Fibroblast of skin of right biceps (primary cell): ENCODE measurements at places on chromosomes 7 and 10.

GRCh38 chr10:96512524-96513304, 1.0 kb downstream of the TLL2 start:
- peak; percentile 12 for DNase-seq

GRCh38 chr7:73894733-73895551, 34.0 kb downstream of the TMEM270 start:
- DNase-seq = peak; percentile 99

GRCh38 chr10:124040451-124041188, 52.8 kb downstream of the CHST15 start:
- DNase-seq = no peak

DNA sequence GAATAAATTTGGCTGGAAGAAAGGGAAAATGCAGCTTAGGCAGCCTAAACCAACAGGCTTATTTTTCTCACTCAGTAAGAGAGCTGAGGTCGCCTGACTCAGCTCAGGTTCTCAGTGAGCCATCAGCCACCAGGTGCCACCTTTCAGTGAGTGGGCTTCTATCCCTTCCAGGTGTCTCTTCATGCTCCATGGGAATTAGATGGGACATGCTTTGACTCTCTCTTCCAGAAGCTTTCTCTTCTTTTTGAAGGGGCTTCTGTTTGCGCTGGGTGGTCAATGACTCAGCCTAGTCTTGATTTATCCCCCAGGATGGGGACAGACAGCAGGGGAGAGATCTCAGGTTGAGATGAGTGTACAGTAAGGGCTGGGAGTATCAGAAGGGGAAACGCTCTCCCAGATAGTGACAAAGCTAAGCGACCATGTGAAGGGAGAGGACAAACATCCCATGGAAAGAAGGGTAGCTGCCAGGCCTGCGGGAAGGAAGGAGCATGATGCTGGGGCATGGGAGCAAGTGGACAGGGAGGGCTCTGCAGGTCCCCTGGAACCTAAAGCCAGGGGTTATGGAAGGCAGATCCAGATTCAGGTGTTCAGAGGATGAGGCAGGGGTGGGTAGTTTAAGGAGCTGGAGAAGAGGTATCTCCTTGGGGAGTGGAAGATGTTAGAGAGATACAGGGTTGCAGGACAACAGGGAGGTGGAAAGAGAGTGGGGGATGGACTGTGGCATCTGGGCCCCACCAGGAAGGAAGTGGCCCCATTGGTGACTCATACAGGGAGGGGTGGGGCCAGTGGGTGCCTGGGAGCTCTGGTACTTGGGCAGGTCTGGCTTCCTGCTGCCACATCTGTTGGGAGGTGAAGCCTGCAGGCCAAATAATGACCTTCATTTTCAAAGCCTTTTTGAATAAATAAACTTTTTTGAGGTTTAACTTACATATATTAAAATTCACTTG, 32.5 kb downstream of the OGDH start:
- DNase-seq = peak; percentile 84

DNA sequence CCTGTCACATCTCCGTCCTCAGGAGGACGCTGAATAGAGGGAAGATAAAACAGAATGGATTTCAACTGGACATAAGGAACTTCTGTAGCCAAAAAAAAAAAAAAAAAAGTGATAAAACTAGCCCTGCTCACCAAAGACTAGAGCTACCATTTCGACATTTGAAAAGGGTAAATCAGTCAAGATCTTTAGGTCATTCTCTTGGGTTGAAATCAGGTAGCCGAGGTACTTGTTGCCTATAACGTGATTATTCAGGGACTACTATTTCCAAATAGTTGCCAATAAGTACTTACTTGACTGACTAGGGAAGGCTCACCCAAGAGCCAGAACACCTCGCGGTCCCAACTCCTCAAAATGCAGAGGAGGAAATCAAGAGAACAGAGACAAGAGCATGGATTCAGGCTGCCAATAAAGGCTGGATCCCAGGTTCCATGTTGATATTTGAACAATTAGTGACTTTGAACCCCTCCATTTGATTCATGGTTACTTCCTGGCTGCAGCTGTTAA, 2.0 kb downstream of the RHEB start:
- DNase-seq = no peak

DNA sequence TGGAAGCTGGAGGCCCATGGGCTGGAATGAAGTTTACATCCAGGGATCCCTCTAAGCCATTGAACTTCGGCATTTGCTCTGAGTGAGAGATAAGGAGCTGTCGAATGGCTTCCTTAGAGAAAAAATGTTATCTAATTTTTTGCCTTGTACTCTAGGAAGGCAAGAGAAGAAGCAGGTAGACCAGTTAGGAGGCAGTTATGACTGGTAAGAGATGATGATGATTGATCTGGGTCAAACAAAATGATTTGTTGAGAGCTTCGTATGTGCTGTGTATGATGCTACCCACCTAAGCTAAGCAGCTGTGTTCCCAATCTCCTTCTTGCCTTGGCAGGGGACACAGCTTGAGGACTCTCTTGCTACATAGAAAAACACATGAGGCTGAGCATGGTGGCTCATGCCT, 370.2 kb downstream of the LRMDA start:
- DNase-seq = no peak

DNA sequence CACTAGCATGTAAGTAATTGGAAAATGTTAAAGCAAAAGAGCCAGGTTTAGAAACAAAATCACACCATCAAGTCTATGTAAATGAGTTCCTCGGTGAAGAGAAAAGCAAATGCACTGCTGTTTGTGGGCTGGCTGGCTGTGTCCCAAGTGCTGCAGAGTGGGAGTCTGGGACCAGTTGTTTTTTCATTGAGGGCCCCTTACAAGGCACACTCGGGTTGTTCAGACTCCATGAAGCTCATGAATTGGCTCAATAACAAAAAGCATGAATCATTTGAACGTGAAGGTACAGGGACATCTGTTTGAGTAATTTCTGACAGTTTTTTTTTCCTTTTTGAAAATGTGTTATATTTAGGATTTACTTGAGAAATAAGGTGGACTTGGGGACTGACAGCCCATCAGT, 28.0 kb downstream of the GRK5 start:
- DNase-seq = peak; percentile 59

GRCh38 chr7:55099066-55099820, 80.4 kb downstream of the EGFR start:
- peak; percentile 26 for DNase-seq

- no peak for DNase-seq
These were observed 120.1 kb downstream of the SVOPL start for GRCh38 chr7:138581065-138581464.

- no peak for DNase-seq
These were observed 7.8 kb upstream of the PTPN12 start for GRCh38 chr7:77529279-77529678.

GRCh38 chr10:23884670-23885069, 324.3 kb upstream of the KIAA1217 start:
- DNase-seq = no peak

GRCh38 chr7:2369139-2369538, 14.5 kb downstream of the EIF3B start:
- DNase-seq = no peak

- no peak for DNase-seq
These were observed 51.7 kb downstream of the DAGLB start for GRCh38 chr7:6395898-6396595.

DNA sequence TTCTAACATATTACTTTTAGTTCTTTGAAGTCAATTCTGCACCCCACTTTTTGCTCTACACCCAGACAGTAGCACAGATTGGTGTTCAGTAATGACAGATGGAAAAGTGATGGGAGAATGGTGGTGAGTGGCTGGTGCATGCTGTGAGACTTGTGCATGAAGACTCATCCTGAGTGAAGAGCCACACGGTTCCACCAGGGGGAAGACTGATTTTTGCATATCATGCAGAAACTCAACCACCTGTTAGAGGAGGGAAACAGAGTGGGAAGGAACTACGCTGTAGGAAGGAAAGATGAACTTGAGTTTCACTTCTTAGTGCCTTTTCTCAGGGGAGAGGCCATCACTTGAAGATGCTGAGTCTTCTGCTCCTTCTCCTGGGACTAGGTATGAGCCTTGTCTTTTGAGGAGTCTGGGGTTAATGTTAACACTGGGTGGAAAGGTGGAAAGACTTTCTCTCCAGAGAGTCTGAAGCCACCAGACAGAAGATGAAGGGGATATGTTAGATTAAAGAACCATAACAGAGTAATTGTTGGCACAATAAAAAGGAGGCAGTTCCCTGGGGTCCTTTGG, 9.3 kb upstream of the PRSS1 start:
- no peak for DNase-seq

DNA sequence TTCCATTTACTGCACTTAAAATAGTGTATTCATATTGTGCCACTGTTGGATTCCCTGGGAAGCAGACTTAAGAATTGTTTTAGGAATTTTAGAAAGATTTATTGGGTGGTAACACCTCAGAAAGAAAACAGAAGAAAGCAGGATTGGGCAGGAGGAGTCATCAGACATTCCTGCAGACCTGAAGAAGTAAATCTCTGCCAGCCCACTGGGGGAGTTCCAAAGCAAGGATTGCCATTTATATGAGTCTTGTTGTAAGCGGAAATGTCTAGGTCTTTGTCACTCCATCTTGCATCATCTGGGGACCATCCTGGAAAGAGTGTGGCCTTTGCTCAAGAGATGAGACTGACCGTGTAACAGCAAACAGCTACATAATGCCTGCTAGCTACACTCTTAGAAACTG, 947.6 kb upstream of the POT1 start:
- DNase-seq = no peak

GRCh38 chr7:48130658-48131108, 40.6 kb upstream of the ABCA13 start:
- DNase-seq = peak; percentile 82

GRCh38 chr10:75556320-75556719, 124.9 kb downstream of the LRMDA start:
- DNase-seq = no peak

DNA sequence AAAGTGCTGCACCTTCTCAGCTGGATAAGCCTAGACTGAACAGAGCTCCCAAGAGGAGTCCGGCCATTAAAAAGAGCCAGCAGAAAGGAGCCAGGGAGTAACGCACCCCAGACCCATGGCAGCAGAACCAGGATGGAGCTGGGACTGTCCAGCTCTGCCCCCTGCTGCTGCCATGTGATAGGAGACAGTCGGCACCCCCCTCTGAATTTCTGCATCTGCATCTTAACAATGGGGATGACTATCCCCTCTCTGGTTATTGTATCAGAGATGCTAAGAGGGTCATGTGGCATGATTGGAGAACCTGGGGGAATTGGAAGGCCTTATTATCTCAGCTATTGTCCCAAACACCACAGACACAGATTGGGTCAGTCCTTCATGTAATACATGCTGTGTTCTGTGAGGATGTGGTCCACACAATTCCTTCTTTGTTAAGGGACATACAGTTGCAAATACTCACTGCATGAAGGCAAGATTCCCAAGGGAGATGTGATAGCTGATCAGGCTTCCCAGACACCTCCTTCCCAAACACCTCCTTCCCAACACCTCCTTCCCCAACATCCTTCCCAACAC, 29.3 kb downstream of the PLEKHS1 start:
- no peak for DNase-seq

DNA sequence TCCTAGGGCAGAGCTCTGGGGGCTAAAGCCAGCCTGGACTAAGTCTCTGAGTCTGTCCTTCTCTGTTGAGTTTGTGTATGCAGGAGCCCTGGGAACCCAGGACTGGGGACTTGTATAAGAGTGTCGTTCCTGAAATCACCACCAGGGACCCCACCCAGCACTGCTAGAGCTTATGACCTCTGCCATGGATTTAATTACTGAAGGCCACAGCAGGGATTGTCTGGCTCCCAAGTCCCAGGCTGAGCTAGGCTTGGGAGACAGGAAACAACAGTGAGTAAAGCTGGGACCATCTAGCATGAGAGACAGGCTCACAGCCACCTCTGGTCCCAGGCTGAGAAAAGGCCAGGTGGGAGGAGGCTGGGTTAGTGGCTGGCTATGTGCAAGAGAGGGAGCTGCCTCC, 1.4 kb upstream of the TSPAN15 start:
- peak; percentile 36 for DNase-seq

DNA sequence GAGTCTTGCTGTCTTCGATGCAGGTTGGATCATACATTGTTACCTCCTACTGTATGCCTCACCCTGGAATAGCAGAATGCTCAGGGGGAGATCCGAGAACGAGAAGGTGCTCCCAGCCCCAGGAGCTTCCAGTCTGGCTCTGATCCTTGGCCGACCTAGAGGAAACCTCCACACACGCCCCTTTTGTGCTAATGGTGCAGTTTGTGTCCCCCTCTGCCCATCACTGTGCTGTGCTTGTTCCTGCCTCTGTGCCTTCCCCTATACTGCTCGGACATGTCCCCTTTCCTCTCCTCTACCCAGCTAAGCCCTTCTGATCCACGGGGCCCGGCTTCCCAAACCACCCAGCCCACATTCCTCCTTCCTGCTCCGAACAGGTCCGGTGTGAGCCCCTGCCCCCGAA, 32.5 kb downstream of the ZNF775 start:
- no peak for DNase-seq

DNA sequence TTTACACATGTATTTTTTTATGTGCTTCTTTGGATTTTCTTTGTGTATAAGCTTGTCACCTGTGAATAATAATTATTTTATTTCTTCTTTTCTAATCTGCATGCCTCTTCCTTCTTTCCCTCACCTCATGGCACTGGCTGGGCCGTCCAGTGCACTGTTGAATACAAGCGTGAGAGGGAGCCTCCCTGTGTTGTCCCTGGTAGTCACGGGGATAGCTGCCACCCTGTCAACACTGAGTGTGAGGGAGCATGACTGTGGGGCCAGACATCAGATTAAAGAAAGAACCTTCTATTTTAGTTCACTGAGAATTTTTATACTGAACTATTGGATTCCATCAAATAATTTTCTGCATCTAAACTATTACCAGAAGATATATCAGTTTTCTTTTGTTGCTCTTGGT, 187.9 kb downstream of the CDC14C start:
- no peak for DNase-seq

DNA sequence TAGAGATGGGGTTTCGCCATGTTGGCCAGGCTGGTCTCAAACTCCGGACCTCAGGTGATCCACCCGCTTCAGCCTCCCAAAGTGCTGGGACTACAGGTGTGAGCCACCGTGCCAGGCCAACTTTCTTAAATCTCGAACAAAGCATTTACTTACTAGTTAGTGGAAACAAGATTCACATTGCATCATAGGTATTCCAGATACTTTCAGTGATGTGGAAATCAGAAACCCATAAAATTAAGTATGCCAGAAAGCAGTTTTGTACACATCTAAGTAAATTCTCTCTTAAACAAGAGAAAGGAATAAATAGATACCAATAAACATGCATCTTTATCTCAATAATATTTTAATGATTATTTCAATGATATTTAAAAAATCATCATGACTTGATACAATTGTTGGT, 75.5 kb downstream of the DGKI start:
- no peak for DNase-seq

GRCh38 chr10:78348411-78349164, 314.9 kb downstream of the RPS24 start:
- DNase-seq = no peak
